ENCODE measurements at places on chromosomes 2 and 18.

DNA sequence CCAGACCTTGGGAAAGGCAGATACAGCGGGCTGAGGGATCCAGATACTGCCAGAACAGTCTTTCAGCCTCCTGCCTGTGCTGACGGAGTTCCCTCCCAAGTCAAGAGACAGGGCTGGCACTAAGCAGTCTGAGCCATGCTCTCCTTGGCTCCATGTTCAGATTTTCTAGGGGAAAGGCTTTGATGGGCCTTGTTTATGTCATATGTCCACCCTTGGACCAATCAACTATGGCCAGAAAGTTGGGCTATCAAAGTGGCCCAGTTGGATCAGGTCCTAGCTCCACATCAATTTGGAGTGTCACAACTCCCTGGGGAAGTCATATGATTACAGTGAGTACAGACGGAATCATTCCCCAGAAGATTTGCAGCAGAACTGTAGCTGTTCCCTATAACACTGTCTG is 152.0 kb downstream of the GREB1L start:
- no peak for DNase-seq

GRCh38 chr18:9838144-9838877 is 47.5 kb upstream of the TXNDC2 start:
- no peak for DNase-seq

DNA sequence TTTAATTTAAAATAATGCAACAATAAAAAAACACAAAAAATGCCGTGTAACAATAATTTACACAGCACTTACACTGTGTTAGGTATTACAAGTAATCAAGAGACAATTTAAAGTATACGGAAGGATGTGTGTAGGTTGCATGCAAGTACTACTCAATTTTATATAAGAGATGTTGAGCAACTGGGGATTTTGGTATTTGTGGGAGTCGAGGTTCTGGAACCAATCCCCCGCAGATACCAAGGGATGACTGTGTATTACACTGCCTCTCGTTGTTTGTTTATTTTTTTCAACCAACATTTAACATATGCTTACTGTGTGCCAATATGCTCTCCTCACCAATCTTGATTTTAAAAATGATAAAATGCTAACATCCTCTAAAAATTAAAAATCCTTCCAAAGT is 24.8 kb downstream of the MAP3K2 start:
- DNase-seq, result no peak

DNA sequence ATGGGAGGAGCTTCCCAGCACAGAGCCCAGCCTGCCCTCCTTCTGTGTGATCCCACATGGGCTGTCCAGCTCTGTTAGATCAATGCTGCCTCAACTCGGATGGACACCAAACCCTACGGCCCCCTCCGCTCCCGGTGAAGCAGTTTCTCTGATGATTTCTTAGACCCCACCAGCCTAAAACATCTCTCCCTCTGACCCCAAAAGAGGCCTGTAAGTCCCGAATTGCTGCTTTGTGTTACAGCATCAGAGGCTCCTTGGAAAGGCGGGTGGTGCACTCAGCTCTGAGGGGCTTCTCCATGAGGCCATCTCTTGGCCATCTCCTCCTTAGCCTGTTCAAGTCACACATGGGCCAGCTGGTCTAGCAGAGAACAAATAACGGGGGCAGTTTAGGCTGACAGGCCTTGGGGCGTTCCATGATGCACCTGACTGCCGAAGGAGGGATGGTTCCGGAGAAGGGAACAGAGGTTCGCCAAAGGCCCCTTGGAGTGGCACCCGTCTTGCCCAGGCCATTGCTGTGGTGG is 240.7 kb downstream of the SH3RF3 start:
- no peak for DNase-seq

DNA sequence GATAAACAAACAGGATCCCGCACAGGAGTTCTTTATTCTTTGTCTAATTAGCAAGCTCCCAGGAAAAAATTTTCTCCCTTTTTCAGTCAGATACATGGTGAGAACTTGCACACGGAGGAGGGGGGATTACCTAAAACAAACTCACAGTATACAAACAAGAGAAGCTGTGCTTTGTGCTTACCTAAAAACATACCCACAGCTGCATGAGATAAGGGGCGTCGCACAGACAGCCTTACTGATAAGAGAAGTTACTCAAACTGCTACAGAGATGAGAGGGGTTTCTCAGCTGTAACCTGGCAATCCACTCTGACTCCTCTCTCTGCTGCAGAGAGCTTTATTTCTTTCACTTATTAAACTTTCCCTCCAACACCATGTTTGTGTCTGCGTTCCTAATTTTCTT is 32.9 kb upstream of the ST3GAL5 start:
- no peak for DNase-seq

DNA sequence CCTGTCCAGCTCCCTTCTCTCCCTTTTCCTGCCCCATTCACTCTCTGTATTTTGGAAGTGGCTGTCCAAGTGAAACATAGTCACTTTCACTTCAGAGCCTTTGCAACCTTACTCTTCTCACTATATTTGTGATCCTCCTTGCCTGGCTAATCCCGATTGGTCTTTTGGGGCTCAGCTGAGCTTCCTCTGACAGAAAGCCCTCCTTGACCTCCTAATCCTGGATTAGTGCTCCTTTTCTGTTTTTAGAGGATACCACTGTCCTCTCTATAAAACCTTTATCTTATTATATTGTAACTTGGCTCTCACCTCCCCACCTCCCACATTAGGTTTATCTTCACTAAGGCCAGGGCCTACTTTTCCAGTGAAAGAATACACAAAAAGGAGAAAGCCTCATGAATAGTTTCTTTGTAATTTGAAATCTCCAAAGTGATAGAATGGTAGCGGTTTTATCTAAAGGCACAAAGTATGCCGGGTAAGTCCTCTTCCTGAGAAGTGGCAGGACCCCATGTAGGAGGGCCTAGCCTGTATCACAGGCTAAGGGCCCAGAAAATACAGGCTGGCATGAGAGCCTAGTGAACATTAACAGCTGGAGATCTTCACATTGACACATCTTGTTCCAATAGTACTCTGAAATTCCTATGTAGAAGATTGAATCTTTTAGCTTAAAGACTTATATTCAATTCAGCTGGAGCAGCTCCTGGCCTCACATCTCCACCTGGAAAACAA is 83.1 kb upstream of the GAREM1 start:
- no peak for DNase-seq

DNA sequence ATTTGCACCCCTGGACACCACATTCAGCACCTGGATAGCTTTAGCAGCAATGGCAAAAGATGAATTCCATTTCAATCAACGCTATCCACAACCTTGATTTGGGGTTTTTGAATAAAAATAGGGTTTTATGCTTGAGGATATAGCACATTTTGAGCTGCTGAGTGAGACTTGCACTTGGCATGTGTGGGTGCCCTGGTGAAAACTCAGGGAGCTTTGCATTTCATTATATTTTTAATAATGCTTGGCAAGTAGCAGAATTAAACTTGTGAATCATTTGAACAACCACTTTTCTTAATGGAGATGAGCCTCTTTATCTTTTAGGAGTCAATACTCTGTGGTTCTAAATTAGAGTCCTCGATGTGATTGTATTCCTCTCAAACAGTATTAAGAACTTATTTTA is 252.4 kb downstream of the PLCL1 start:
- DNase-seq, result no peak

- DNase-seq, result no peak
Measured at GRCh38 chr2:136381722-136382633, 264.0 kb upstream of the CXCR4 start.

- DNase-seq, result no peak
Measured at GRCh38 chr18:12278215-12278671, 24.1 kb downstream of the CIDEA start.

DNA sequence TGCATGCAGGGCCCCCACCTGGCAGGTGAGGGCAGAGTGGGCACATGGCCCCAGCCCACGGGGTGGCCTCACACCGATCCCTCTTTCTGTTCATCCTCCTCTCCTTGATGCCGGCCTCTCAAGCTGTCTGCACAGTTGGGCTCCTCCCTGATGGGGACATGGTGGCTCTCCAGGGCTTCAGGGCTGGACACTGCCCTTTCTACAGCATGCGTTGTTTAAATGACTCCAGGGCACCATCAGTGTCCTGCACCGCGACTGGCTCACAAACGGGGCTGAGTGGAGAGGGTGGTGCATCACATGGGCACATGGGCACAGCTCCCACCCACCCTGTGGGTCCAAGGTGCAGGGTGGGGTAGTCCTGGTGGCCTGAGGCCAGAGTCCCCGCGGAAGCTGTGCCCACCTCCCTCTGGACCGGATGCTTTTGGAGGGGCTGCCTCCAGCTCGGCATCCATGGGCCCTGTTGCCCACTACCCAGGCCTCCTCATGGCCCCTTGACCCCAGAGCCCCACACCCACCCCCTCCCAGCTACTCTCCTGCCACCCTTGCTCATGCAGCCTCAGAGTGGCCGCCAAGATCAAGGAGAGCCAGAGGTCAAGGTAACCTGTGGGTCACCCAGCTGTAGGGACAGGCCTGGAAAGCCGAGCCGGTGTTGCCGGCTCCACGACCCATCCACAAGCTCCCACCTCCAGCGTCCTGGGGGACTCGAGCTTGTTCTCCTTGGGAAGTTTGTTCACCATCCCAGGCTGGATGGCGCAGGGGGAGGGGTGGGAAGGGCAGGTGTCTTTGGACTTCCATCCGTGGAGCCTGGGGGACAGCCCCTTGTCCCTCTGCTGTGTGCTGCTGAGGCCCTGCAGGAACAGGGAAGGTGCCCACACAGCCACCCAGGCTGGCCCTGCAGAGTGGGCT is 12.3 kb upstream of the SNED1 start:
- no peak for DNase-seq

- no peak for DNase-seq
Measured at GRCh38 chr2:118312969-118313756, 224.9 kb downstream of the INSIG2 start.

DNA sequence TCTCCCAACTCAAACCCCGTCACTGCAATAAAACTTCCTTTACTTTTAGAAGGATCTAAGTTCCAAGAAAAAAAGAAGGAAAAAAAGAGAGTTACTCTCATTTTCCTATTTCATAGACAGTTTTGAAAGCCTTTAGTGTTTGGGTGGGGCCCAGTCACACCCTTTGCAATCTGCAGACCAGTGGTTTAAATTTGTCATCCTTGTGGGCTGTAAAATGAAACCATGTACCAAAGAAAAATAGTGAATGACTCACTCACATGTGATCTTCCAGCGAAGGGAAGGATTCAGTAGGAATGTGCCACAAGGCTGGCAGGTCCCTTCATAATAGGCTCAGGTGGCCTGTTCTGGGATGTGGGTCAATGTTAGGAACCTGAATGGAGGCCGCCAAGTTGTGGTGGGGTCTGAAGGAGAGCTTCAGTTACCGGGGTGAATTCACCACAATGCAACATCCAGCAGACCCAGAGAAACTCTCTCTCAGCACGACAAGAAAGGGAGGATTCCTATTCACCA is 28.3 kb downstream of the ANXA4 start:
- no peak for DNase-seq

DNA sequence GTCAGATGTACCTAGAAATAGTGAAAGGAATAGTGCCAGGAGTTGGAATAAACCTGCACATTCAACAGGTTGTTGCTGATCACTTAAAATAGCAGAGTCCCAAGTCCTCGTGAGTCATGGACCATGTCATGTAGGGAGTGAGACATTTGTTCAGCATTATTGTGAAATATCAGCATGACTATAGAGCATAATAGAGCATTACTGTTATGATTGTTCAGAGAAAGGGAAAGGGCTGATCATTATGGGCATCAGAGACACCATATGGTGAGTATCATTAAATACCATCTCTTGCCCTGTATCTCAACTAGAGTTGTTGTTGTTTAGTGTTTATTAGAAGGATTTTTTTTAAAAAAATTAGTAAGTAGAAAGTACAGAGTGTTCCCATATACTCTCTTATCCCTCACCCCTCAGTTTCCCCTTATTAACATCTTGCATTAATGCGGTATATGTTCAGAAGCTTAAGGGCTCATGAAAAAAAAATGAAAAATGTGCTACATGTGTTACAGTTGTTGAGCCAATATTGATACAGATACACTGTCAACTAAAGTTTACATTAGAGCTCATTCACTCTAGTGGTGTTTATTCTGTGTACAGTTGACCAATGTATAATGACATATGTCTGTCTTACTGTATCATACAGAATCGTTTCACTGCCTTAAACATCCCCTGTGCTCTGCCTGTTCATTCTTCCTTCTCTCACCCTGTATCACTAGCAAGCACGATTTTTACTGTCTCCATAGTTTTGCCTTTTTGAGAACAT is 5.7 kb downstream of the ELAC1 start:
- no peak for DNase-seq

- no peak for DNase-seq
Measured at GRCh38 chr2:123853161-123853560, 171.9 kb upstream of the CNTNAP5 start.

GRCh38 chr2:5766056-5766455 is 73.9 kb downstream of the SOX11 start:
- DNase-seq, result no peak

GRCh38 chr2:174939046-174939445 is 66.1 kb downstream of the CHN1 start:
- DNase-seq, result no peak

DNA sequence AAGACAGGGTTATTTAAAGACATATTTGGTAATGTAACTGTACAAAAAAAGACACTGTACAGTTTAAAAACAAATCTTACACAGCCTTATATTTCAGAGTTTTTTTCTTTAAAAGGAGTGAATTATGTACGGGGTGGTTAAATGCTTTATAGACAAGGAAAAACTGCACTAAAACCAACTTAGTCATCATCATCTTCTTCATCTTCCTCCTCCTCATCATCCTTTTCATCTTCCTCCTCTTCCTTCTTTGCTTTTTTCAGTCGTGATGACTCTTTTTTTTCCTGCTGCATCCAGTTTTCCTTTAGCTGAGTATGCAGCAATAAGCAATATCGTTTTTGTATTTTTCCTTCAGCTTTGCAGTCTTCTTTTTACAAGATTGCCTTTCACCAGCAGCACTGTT is 14.6 kb upstream of the MBOAT2 start:
- DNase-seq, result no peak

GRCh38 chr2:178910005-178910404 is 102.8 kb upstream of the TTN start:
- DNase-seq, result no peak

Data from GM12891 (cell line).